CD4-positive, CD25-positive, alpha-beta regulatory T cell (primary cell): ENCODE measurements at places on chromosomes 3 and 15. TPM values are rescaled to one million over a fixed set of nuclear protein-coding genes. Genes with fewer than 3 reads are reported as not detected.

FAM81A gene
- not detected for total RNA-seq

COMMD2 gene
- 26.8 TPM for total RNA-seq

GRCh38 chr15:39188930-39189329 is 391.9 kb upstream of the THBS1 start:
- DNase-seq = no peak

GRCh38 chr15:40506964-40507571 is 36.3 kb downstream of the CHST14 start:
- DNase-seq = peak; percentile 54

DNA sequence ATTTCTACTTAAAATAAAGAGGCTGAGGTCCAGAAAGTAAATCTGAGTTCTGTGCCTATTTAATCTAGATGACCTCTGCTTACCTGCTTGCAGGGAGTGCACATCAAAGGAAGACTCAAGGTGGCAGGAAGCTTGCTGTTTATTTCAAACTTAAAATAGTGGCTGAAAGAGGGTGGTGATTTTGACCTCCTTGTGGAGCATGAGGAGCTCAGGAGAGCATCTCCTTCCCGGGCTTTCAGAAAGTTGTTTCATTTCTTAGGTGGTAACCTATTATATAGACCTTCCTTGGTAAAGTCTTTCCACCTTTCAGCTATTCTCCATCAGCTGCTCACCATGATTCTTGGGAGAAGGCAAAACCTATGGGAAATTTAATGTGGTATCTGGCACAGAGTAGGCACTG is 494 bp downstream of the GCSAM start:
- DNase-seq = no peak

DNA sequence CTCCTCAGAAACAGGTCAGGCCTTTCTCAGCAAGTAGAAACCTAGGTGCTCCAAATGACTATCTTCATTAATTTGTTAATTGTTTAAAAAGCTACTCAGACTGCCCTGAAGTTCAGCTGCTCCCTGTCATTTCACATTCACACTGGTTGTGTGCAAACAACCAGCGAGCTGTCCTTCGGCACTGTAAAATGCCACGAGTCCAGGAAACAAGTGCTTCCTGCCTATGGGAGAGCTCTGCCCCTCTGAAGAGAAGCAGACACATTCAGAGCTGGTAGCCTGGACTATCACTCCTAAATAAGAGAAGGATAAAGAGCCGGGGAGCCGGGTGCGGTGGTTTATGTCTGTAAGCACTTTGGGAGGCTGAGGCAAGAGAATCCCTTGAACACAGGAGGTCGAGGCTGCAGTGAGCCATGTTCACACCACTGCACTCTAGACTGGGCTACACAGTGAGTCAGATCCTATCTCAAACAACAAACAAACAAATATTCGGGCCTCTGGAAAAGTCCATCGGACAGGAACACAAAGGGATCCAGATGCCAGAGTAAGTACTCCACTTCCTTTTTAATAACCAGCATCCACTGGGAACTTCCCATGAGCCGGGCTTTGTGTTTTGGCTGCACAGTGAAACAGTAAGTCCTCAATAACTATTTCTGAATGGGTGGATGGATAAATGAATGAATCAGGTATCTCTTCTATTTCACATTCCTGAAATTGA is 114.4 kb upstream of the WNT5A start:
- DNase-seq = no peak
